ENCODE measurements at places on chromosomes 16 and 17.
A peak's percentile ranks its signal among the peaks of the same experiment; 100 is the strongest.

GRCh38 chr17:10081571-10082169 is 116.7 kb downstream of the GAS7 start:
- no peak for DNase-seq

DNA sequence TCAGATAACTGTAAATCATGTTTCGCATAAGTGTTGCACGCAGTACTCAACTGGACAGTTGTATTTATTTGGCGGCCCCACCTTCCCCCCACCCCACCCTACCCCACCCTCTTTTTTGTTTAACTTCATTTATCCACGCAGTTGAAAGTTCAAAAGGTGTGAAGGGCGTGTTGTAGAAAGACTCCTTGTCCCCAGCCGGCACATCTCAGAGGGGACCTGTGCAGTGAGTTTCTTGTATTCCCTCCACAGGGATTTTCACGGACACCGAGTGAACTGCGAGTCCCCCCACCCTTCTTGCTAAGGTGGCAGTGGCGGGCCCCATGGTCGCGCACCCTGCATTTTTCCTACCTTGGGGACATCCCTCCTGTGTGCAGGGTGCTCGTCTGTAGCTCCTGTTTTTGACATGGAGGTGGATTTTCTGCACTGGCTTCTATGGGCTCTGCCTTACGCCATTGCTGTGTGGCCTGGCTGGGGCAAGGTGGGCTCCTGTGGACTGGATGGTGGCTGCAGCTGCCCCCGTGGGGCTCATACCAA is 36.2 kb downstream of the ADCY7 start:
- no peak for DNase-seq

- DNase-seq: no peak
Observed at GRCh38 chr16:31365131-31365865, 10.3 kb downstream of the ITGAX start.

GRCh38 chr17:31156326-31156725 is 61.5 kb downstream of the NF1 start:
- no peak for DNase-seq

GRCh38 chr17:78294776-78295175 is 63.3 kb downstream of the TMEM235 start:
- no peak for DNase-seq

DNA sequence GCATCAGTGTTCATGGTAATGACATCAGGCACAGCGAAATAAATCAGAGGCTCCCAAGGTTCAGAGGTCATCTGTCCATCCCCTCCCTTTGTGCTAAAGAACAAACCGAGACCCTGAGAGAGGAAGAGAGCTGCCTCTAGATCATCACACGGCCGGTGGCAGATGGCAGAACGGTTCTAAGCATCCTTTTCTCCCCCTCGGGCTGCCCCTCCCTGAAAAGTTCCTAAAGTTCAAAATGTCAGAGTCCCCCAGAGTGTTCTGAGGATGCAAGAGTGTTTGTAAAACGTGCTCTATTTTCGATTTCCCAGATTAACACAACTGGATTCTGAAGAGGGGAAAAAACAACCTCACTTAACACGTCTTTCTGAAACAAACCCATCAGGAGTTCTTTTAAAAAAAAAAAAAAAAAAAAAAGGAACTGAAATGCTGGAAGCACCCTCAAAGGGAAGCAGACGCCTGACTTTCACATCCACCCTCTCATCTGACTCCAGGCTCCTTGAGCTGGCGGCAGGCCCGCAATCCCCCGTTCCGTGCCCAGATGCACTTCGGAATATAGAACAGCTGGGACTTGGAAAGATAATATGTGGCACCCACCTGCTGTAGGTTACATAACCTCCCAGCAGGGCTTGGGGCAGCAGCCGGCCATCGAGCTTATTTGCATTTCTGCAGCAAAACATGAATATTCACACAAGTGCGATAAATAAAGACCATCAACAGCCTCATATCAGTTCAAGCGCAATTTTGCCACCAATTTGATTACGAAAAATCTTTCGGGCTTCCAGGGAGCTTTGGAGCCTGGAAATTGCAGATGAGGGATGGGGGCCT is 115.5 kb upstream of the SMURF2 start:
- no peak for DNase-seq

DNA sequence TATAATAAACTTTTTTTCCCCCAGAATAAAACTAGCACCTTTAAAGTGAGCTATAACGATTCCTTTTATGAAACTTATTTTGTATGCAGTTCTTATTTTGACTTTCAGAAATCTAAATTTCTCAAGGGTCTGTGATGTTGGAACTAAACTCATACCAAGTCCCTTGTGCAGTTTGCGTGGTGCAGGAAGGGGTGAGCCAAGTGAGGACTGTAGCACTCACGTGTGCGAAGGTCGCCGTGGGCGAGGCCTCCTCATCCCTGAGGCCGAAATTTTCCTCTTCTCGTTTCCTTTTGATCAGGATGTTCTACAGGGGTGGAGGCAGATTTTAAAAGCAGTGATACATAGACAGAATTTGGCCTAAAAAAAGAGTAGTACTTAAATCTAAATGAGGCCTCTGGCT is 73.7 kb downstream of the RPTOR start:
- DNase-seq: no peak

DNA sequence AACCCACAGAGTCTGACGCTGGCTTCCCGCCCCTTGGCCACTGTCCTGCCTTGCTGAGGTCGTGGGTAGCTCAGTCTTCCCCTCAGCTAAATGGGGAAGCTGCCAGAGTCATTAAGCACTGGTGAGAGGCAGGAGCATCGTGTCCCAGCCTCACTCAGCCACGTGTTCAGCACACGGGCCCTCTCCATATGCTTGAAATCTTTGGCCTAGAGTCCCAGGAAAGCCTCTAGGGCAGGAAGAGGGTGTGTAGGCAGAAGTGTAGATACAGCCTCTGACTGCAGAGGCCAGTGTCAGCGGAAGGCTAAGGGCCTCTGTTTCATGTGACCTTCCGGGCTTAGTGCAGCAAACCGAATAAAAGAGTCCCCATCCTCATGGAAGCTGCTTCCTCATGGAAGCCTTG is 4.1 kb downstream of the DHODH start:
- DNase-seq: no peak

DNA sequence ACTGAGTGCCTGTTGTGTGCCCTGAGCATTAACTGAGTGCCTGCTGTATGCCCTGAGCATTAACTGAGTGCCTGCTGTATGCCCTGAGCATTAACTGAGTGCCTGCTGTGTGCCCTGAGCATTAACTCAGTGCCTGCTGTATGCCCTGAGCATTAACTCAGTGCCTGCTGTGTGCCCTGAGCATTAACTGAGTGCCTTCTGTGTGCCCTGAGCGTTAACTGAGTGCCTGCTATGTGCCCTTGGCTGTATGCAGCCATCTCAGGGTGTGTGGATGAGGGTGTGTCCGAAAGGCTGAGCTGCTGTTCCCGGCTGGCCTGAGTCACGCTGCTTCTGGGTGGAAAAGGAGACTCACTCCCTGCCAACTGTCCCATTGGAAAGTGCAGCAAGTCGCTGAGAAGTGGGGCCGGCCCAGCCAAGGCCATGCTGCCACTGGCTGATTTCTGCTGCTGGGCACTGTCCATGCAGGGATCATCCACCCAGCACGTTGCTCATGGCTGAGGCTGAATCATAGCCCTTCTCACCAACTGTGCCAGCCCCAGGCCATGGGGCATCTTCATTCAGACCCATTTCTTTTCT is 113.8 kb downstream of the OR1D5 start:
- no peak for DNase-seq

- DNase-seq: no peak
Observed at GRCh38 chr17:45809499-45809898, 25.4 kb downstream of the CRHR1 start.

GRCh38 chr16:63422715-63423114 is 1386.5 kb upstream of the CDH8 start:
- no peak for DNase-seq

GRCh38 chr16:78249056-78249455 is 149.6 kb downstream of the WWOX start:
- DNase-seq: no peak

DNA sequence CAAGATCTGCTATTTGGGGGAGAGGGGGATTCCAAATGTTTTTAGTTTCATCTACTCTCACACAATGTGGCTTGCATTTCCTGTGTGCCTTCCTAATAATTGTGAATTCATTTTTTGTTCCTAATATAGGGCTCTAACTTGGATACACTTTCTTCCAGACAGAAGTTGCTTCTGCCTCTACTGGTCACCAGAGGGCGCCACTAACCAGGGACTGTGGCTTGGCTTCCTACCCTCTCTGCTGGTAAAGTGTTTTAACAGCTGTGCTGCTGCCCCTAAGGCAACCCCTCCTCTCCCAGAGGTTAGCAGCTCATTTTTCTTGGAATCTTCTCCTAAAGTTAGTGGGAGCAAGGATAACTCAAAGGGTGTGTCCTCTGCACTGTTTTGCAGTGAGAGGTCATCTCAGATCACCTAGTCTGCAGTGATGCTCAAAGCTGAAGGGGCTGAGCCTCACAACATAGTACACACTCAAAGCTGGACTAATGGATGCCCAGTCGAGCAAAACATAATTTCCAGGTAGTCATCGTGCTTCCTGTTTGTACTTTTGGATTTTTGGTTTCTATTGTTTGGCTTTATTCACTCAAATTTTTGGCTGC is 5.0 kb upstream of the PRSS54 start:
- DNase-seq: no peak

GRCh38 chr17:3808701-3809100 is 7.7 kb upstream of the ITGAE start:
- no peak for DNase-seq

- DNase-seq: no peak
Observed at GRCh38 chr16:24875466-24875865, 29.7 kb downstream of the SLC5A11 start.

DNA sequence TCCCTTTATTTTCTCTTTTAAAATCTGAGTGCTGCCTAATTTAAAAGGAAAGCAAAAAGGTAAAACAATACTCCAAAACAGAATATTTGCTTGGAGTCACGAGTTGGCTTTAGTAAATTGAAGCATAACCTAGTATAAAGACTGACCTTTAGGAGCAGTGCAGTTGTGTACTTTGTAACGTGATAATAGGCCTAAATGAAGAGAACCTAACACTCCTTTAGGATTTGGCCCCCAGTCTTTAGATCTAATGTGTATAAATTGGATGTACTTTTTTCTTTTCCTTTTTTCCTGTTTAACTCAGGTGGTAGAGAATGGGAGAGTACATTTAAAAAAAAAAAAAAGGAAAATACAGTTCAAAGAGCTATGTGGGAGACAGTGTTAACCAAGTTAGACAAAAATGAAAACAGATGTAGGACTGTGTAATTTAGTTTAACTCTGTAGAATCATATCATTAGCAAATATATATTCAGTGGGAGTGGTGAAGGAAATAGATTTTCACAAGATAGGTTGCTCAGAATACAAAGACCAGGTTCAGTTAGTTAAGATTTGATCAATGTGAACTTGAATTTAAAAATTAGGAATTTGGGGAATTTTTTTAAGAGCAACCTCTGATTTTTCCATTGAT is 16.8 kb downstream of the CPD start:
- no peak for DNase-seq

DNA sequence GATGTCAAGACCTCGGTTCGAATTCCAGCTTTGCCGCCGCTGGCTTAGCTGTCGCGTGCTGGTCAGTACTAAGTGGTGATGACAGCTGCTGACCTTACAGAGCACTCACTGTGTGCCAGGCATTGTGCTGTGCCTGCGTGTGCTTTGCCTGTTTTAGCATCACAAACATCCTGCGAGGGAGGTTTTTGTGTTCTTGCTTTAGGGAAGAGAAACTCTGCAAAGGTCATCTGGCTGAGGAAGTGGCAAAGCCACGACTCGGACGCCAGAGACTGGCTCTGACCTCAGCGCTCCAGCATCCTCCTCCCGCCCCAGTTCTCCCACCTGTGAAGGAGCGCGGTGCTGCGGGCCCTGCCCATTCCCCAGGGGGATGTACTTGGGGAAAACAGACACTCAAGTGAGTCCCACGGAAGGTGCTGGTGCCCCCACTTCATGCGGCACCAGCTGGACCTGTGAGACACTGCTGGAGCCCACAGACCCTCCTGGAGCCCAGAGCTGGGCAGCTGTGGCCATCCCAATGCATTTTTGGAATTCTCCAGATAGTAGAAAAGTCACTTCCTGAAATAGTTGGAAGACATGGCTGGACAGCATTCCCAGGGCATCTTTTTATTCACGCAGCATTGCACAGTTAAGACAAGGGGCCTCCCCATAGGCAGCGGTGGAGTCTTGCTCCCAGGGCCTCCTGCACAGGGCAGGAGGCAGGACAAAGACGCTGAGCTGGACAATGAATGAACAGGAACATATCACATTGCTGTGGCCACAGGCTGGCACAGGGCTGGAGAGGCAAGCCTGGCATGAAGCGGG is 20.0 kb upstream of the HERPUD1 start:
- DNase-seq: no peak

GRCh38 chr17:40038882-40039513 is 15.2 kb downstream of the MED24 start:
- peak; percentile 8 for DNase-seq

DNA sequence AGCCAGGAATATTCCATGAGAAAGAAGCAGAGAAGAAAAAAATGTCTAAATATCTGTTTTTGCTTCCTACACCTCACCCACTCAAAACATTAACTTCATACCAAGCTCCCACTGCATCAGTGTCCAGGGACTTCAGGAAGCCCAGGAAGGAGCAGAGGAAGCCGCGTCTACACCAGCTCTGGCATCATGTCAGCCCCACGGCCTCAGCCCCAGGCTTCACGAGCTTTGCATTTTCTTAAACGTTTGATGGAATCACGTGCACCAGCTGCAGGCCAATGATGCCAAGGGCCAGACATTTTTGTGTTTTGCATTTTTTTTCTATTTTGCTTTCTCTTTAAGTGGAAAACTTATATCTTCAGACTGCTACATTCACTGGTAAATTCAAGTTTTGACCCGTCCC is 48.6 kb downstream of the CDRT4 start:
- no peak for DNase-seq

DNA sequence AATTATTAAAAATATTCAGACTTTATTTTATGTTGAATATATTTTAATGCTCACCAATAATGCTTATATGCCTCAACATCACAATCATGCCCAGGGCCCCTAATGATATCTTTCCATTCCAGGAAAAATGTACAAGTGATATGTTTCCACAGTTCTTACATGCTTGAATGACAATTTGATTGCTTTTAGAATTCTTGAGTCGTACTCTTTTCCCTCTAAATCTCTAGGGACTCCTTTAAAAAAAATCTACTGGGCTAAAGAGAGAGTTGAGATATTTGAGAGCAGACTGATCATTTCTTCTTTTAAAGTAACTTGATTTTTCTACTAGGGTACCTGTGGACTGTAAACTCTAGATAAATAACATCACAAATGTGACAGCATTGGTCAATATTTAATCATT is 18.2 kb upstream of the HLF start:
- no peak for DNase-seq

DNA sequence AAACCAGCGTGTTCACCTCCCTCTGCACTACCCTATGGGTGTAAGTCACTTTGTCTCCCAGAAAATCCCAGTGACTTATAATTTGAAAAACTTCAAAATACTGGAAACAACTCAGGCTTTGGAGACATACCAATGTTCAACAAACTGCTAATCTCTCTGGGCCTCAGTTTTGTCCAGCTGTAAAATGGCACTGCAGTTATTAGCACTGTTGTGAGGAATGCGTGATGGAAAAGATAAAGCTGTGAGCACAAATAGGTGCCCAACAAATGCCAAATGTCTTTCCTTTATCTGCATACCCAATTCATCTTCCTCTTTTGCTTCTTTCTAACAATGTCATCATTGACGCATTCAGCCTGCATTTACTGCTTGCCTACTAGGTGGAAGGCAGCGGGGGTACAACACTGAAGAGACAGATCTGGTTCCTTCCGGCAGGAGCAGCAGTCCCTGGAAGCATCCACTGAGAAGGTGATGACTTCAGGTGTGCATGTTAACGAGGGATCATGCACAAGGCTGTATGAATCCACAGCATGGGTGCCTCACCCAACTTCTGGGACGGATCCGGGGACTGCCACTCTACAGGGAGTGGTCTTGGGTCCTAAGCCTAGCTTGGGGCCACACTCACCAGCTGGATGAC is 63.4 kb downstream of the CYTH1 start:
- DNase-seq: no peak

GRCh38 chr17:52986056-52986662 is 827.6 kb upstream of the CA10 start:
- peak; percentile 15 for DNase-seq

Data from D721Med (cell line).